Esophagus mucosa (tissue), 1 donor: ENCODE measurements at places on chromosomes 6 and 20. TPM values are rescaled to one million over a fixed set of nuclear protein-coding genes. Genes with fewer than 3 reads are reported as not detected.

PSORS1C2 gene
- total RNA-seq = 0.40 TPM

UBE2C gene
- total RNA-seq = 46.5 TPM

DHX16 gene
- total RNA-seq = 17.8 TPM

TPD52L1 gene
- total RNA-seq = 217 TPM

GGTLC1 gene
- total RNA-seq = not detected

SOBP gene
- total RNA-seq = 0.32 TPM

KHDC1 gene
- total RNA-seq = 0.88 TPM

L3MBTL1 gene
- 4.9 TPM for total RNA-seq

FOXA2 gene
- total RNA-seq = 0.16 TPM

ZBTB46 gene
- total RNA-seq = 1.7 TPM

GRCh38 chr6:44221291-44221960 is 2.0 kb upstream of the SLC29A1 start:
- peak; percentile 79 for ATAC-seq

DNA sequence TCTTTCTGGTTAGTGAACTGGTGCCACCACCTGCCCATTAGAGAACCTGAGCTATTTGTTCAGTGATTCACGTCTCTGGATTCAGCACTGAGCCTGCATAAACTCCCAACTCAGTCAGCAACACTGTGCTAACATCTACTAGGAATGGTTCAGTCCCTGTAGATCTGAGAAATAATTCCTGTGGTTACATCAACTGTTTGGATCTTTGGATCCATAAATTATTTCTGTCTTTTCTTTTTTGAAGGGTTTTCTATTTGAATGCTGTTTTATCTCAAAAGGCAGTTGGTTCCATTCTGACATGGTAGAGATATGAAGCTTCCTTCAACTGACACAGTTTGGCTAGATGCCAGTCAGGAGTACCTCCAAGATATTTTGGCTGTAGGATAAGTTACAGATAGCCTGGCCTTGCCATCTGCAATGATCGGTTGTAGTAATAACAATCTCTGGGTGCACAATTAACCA is 125.9 kb downstream of the TRMT11 start:
- ATAC-seq = peak; percentile 49

- ATAC-seq = no peak
Measured at GRCh38 chr6:91634791-91635190, 1047.9 kb upstream of the MAP3K7 start.

- no peak for ATAC-seq
Measured at GRCh38 chr6:64445038-64445437, 809.4 kb downstream of the PHF3 start.

- peak; percentile 83 for ATAC-seq
Measured at GRCh38 chr20:50561379-50562078, 51.3 kb downstream of the PTPN1 start.

DNA sequence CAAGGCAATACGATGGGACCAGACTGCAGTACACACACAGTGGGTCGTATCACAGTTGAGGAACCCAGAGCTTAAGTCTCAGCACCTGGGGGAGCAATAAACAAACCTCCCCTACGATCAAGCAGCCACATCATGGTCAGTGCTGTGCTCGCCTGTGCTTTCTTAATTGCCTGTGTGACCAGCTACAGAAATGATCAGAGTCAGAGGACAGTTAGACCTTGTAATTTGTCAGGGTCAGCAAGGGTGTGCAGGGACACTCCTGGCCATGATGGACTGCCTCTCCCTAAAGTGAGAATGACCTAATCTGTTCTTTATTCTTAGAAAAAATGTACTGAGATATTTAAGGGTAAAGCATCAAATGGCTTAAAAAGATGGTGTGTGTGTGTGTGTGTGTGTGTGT is 78.4 kb downstream of the OPRM1 start:
- ATAC-seq = no peak

DNA sequence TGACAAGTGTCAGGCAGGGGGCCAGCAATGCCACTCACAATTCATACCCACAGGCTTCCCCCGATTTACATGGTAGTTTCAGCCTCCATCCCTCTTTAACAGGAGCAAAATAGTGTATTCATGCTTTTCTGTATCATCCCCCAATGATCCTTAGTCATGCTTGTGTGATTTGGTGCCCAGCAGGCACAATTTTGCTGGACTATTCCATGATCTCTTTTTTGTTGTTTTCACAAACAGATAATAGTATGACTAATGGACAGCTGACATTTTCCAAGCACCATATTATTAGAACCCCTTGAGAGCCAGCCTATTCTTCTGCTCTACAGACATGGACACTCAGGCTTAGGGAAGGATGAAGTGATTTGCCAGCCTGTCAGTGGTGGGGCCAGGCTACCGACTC is 128.2 kb upstream of the RIPOR2 start:
- no peak for ATAC-seq

GRCh38 chr6:77633993-77634715 is 18.7 kb upstream of the MEI4 start:
- no peak for ATAC-seq

DNA sequence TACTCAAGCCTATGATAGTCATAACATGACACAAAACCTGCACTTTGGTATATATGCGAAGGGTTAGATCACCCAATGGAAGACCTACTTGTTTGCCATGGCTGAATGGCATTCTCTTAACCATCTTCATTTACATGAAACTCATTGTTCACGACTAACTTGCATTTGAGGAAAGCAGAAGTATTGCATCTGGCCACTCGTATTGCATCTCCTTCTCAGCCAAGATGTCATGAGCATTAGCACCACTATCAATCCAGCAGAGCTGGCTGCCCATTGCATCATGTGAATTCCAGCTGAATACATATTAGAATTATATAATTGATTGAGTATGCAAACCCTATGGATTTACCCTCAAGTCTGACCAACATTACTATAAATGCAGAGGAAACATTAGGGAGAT is 390.2 kb downstream of the LAMA2 start:
- ATAC-seq = no peak

- ATAC-seq = no peak
Measured at GRCh38 chr6:127435626-127436220, 23.5 kb downstream of the KIAA0408 start.

DNA sequence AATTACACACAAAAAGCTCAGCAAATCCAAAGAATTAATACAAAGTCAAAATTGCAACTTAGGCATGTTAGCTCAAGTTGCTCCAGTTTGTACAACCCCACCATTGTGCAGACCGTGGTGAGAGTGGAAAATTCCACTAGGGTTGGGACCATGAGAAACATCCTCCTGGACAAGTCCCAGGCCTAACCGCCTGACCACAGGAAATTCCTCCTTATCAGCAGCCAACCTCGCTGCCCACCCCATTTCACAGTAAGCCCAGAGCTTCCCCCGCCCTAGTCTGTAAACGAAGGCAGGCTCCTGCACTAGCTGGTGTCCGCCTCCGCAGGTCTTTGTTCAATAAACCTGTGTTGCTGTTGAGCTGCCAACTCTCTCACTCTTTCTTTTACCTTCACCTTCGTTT is 1023.3 kb downstream of the EYS start:
- no peak for ATAC-seq

- no peak for ATAC-seq
Measured at GRCh38 chr6:24719125-24719971, at the start of gene C6orf62. Gene C6orf62 (minus strand): TSS chr6:24719154. CDS start chr6:24718668, 486 bp downstream.

- no peak for ATAC-seq
Measured at GRCh38 chr6:140182821-140183220, 808.4 kb upstream of the CITED2 start.

- ATAC-seq = no peak
Measured at GRCh38 chr6:42689371-42689770, 33.0 kb downstream of the PRPH2 start.

DNA sequence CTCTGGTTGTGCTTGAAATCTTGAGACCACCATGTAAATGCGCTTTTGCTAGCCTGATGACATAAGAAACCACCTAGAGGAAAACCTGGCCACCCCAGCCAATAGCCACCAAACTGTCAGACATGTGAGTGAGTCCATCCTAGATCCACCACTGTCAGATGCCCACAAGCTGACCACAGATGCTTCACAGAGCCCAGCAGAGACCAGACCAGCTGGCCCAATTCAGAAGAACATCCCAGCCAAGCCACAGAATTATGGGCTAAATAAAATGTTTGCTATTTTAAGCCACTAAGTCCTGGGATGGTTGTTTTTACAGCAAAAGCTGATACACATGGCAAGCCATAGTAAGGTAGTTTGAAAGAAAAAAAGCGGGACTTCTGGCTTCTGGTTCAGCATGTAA is 425.3 kb downstream of the KIF16B start:
- no peak for ATAC-seq

- no peak for ATAC-seq
Measured at GRCh38 chr20:13338097-13338661, 117.1 kb downstream of the ISM1 start.

DNA sequence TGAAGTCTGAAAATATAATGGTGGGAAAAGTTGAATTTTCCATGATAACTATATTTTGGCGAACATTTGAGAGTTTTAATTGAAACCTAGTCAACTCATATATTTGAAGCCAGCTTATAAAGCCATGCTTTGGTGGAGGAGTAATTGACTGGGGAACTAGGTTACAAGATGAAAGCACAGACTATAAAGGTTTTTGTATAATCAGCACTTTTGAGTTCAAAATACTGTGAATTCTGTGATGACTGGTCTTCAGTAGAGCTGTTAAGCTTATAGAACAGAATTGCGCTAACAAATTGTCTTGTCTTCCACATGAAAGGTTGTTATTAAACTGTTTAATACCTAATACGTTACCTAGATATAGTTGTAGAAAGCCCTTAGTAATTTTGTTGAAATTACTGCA is 159.1 kb upstream of the SCGN start:
- no peak for ATAC-seq

- ATAC-seq = no peak
Measured at GRCh38 chr20:24605937-24606455, 136.6 kb downstream of the SYNDIG1 start.

DNA sequence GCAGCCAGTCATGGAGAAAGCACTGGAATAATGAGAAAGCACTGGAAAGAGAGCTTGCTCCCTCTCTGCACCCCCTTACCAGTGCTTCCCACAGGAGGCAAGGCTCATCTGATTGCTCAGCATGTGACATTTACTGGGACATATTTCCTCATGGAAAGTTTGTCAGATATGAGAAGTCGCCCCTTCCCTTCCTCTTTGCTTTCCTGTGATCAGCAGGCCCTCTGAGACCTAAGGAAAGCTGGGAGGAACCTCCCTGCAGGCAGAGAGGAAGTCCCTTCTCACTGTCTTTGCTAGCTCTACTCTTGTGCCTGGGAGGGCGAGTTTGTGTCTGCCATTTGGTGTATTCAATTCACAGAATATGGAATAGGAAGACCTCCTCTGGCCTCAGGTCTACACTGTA is 283.8 kb downstream of the ALDH8A1 start:
- no peak for ATAC-seq

GRCh38 chr6:136641166-136641565 is 90.9 kb upstream of the MAP7 start:
- no peak for ATAC-seq

DNA sequence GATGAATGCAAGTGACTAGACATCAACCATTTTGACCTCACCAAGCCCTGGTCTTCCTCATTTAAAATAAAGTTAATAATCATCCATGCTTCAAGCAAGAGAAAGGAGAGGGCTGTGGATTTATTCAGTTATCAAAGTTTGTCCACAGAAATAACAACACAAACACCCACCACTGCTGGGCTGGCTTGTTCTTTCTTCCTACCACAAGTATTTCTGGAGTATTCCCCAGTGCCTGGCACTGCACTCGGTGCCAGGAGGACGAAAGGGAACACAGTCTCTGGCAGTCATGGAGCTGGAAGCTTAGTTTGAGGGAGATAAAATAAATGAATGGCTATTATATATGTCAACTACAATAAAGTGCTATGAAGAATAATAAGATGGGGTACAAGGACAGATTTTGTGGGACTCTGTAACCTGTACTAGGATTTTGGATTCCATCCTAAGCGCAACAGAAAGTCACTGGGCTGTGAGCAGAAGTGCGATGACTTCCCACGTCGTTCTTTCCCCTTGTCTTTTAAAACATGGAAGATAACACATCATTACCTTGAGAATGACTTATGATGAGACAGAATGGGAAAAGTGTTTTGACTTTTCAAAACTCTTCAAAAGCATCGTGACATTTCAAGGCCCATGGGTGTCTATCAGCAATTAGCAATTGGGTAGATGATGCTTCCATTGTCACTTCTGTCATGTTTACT is 74.5 kb upstream of the TRAF3IP2 start:
- ATAC-seq = no peak

GRCh38 chr6:17349427-17349826 is 44.0 kb upstream of the CAP2 start:
- ATAC-seq = no peak

- ATAC-seq = no peak
Measured at GRCh38 chr6:55937261-55937947, 62.0 kb upstream of the BMP5 start.

- no peak for ATAC-seq
Measured at GRCh38 chr6:141152951-141153350, 979.8 kb upstream of the GJE1 start.

DNA sequence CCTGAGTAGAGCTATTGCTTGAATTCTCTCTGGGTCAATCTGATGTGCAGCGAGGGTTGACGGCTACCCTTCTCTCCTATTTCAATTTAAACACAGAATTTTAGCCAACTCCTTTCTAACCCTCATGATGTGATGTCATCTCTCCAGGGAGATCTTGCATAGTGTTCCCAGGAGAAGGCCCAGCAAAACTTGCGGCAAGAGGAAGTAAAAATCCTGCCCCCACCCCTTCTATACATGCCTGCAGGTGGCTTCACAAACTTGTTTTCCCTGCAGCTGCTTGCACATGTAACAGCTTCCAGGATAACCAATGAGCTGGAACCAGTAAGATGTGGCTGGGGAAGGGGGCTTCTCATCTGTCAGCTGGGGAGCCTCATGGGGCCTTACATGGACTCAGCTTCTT is 169.3 kb upstream of the CDH4 start:
- ATAC-seq = no peak

GRCh38 chr6:3345836-3346235 is 87.1 kb downstream of the PSMG4 start:
- no peak for ATAC-seq

GRCh38 chr6:1574083-1574761 is 35.5 kb upstream of the FOXC1 start:
- ATAC-seq = peak; percentile 57

DNA sequence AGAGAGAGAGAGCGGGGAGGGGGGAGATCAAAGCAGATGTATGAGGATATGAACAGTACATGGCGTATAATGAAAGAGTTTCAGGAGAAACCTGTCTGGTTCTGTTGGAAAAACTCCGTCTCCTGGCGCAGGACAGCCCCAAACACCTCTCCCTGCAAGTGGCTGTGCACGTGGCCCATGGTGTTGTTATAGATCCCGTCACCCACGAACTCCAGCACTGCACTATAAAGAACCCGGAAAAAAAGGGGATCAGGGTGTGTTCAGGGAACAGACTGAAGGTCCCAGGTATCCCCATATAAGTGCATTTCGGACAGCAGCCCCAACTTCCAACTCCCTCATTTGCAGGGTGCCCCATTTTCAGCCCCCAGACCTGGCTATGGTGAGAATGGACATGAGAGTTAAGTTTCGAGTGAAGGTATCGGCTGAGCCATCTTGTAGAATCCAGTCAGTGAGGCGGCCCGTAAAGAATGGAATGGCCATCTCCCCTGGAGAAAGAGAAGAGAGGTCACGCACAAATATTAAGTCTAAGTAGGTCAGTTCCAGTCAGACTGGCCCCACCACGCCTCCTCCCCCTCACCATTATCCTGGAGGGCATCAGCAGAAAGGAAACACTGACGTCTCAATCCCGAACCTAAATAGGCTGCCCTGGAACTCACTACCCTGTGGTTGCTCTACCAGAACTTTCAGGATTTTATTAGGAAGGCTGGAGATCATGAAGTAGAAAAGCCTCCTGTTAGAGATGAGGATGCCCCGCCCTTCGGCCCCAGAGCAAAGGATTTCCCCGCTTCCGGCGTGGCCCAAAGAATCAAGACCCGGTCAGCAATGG is 1.3 kb downstream of the TAP1 start:
- ATAC-seq = no peak
